NB4 (cell line): ENCODE measurements at places on chromosomes 5 and 9.
A peak's percentile ranks its signal among the peaks of the same experiment; 100 is the strongest.

GRCh38 chr5:68884144-68884754, 209.6 kb upstream of the SLC30A5 start:
- DNase-seq, result no peak

- DNase-seq, result no peak
Measured at GRCh38 chr9:105466898-105467455, 19.1 kb downstream of the FSD1L start.

DNA sequence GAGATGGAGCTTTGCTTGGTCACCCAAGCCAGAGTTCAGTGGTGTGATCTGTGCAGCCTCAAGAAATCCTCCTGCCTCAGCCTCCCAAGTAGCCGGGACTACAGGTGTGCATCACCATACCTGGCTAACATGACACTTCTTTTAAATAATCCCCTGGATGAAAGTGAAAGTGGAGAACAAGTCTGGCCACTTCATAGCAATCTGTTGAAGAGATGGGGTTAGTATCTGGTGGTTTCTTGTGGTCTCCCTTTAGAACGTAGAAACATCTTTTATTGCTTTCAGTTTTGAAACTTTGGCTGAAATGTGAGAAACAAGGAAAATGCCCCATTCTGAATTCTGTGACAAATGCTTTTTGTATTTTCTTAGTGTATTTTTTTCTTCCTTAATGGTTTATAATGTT, 452.5 kb upstream of the RIOK2 start:
- no peak for DNase-seq

DNA sequence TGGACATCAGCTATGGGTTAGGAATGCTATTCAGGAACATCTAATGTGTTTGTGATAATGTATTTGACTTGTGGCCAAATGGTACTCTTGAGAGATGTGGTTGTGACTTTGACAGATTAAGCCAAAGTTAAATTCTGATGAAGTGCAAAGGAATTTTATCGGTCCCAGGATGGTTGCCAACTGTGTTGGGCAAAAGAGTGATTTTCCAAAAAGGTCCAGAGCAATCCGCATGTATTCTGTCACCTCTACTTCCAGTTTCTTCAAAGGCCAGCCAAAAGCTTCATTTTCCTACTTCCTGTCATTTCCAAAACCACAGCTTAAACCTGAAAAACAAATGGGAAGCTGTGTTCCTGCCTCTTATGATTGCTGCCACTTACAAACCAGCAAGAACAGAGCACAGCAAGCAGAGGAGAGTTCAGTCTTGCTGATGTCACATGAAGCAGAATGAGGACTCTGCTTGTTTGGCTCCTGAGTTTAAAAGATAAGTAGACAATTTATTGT, 59.8 kb downstream of the MARCHF3 start:
- DNase-seq, result peak; percentile 15

DNA sequence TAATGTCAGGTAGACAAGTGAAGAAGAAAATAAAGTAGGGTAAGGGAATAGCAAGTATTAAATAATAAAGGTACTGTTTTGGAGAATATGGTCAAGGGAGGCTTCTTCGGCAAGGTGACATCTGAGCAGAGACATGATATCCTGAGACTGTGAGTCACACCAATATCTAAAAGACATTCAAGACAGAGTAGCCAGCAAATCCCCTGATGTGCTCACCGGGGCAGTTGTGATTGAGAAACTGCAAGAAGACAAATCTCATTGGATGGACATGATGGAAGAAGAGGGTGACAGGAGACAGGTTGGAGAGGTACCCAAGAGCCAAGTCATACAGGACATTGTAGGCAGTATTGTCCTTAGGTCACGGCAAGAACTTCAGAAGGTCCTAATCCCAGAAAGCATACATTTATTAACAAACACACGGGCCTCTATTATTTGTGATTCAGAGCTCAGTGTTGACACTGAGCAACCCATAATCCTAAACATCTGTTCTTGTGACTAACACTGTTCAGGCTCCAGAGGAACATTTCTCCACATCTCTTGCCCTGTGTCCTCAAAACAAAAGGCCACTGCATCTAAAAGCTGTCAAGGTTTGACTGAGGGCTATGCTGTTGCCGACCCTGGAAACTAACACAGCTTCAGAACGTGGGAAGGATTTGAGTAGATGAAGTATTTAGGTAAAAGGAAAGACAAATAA, 258.7 kb upstream of the CLINT1 start:
- no peak for DNase-seq

DNA sequence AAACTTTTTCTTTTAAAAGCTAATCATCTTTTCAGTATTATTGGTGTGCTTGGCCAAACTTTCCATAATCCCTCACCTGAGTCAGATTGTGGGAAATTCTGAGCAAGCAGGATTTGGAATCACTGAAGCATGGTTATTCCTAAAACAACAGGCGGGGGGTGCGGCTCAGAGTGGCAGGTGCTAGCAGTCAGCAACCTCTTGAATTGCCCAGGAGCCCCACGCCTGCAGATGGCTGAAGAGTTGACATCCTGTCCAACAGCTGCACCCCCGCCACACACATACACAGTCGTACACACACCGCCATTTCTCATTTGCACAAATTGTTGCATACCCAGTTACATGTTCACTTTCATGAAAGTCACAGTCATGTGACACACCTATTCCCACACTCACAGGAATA, 96.6 kb downstream of the LHX2 start:
- no peak for DNase-seq

- DNase-seq, result no peak
Measured at GRCh38 chr5:115840873-115841272, 492 bp downstream of the ATG12 start.

- no peak for DNase-seq
Measured at GRCh38 chr5:45643056-45643455, 53.1 kb downstream of the HCN1 start.

GRCh38 chr5:115785381-115786065, 30.9 kb downstream of the CDO1 start:
- no peak for DNase-seq

DNA sequence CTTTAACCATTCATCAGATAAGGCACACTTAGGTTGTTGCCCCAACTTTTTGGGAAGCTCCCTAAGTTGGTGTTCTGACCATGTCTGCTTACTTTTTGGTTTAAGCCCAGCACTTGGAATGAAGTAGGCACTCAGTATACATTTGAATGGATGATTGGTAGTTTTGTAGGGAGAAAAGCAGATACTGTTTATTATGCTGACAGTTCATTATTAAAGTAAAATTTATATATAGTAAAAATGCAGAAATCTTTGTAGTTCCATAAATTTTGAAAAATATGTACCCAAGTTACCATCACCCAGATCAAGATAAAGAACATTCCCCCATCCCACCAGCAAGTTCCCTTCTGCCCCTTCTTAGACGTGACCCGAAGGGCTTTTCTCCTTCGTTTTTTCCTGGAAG, 35.4 kb downstream of the PRKACG start:
- no peak for DNase-seq

GRCh38 chr5:169081000-169081724, 219.8 kb downstream of the SLIT3 start:
- DNase-seq, result no peak

DNA sequence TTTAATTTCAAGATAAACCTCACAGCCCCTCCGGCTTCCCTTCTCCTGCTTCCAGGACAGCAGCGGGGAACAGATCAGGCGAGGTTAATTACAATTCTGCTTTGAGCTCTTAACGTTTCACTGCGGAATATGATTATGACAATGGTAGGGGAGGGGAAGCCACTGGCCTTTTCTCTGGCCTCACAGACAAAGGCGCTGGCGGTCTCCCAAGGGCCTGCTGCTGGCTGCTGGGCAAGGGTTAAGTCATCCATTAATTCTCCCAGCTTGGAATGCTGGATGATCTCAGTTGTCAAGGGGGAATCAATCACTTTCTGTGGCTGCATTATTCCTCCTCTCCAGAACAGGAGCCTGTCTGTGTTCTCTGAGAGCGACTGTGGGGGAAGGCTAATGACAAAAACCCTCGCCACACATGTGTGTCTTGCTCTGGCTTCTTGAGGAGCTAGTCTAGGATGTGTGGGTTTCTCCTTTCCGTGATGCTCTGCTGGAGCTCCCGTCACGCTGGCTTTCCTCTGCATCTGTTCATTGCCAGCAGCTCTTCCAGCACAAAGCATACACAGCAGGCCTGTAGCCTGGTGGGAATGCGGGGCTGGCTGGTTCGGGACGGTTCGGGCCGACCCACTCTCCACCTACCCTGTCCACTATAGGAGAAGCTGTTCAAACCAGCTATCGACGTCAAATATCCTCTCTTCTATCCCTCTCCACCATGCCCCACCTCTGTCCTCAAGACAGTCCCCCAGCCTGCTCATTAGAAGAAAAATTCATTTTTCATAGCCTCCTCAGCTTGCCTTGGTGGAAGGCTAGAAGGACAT, 82.8 kb downstream of the DCP2 start:
- no peak for DNase-seq

- DNase-seq, result no peak
Measured at GRCh38 chr9:97562542-97562941, 61.1 kb downstream of the TMOD1 start.

DNA sequence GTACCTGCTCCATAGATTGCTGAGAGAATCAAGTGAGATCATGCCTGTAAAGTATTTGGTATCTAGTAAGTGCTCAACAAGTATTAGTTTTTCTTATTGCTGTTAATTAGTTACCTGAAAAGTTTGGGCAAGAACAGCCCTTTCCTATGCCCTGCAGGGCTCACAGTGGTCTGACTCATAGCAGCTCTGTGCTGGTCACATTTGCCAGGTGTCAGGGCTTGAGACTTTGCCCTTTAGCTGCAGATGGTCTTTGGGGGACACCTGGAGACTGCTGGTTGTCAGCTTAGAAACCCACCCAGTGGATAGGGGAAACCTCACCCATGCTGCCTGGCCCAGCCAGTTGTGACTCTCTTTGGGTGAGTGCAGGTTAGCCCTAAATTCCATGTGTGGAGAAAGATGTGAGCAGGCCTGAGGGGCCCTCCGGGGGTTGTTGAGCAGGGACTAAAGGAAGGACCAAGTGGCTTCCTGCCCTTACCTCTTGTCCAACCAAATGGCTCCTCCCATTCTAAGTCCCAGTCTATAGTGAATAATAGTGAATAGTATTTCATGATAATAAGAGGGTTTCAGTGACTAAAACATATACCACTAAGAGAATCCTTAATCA, 9.0 kb downstream of the COL27A1 start:
- no peak for DNase-seq

GRCh38 chr5:333945-334344, 12.4 kb downstream of the AHRR start:
- DNase-seq, result no peak

GRCh38 chr9:87119328-87119881, 172.1 kb upstream of the GAS1 start:
- no peak for DNase-seq

DNA sequence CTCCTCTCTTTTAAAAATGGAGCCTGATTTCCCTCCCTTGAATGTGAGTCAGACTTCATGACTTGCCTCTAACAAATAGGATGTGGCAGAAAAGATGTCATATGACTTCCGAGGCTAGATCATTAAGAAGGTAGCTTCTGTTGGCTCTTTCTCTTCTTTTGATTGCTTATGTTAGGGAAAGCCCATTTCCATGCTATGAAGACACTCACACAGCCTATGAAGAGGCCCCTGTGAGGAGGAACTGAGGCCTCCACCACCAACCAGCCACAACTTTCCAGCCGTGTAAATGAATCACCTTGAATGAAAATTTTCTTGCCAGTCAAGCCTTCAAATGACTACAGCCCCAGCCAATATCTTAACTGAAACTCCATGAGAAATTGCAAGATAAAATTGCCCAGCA, 413.4 kb downstream of the TMEM38B start:
- no peak for DNase-seq

DNA sequence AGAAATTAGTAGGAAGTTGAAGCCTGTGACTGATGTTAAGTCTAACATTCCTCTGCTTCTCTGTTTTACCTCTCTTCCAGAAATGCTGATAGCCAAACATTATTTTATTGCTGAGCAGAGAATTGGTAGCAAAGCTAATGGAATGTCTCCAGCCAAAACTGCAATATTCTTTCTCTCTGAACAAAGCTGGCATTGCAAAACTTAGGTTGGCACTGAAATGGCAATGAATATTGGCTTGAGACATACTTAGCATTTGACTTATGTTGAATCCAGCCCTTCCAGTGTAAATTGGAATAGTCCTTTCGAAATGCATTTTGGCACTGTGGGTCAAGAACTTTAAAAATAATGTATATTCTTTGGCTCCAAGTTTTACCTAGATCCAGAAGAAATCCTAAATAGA, 21.1 kb downstream of the FAF2 start:
- DNase-seq, result no peak

GRCh38 chr5:145960166-145960565, 23.8 kb downstream of the SH3RF2 start:
- no peak for DNase-seq

DNA sequence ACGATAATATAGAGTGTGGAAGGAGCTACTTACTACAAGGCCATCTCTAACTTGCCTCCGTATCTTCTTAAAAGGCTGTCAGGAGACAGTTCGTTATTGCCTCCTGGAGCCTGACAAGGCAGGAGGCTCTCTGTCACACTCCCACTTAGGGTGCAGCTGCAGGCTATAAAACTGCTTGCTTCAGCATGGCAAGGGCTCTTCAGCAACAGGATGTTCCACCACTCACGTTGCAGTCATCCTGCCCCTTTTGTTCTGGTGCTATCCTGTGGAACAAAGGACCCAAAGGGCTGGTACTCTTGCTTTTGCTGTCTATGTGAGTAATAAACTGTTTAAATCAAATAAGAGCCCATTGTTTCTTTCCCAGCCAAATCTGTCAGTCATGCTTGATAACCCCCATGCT, 508.9 kb downstream of the NTRK2 start:
- no peak for DNase-seq

DNA sequence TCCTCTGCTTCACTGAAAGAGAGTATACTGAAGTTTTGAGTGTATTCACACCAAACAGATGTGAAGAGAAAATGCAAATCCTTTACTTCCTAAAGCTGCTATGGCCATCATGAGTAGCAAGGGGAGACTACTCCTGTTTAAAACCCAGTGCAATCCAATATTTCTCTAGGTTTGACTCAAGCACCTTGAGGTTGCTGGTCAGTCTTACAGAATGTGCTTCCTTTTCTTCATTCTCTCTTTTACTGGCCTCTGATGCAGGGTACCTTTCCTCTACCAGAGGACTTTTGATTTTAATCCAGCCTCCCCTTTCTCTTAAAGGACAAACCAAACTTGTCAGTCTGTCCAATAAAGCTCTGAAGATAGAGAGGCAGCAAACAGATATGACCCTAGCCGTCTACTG, 98.1 kb upstream of the TLE4 start:
- DNase-seq, result no peak

GRCh38 chr5:126982926-126983873, 47.2 kb downstream of the MARCHF3 start:
- no peak for DNase-seq

- DNase-seq, result no peak
Measured at GRCh38 chr9:93223260-93224180, 39.6 kb downstream of the WNK2 start.

- DNase-seq, result peak; percentile 69
Measured at GRCh38 chr5:84382363-84383295, 2.1 kb downstream of the EDIL3 start.

- no peak for DNase-seq
Measured at GRCh38 chr5:104733063-104733669, 1170.6 kb upstream of the NUDT12 start.
